ENCODE measurements at places on chromosomes 12 and 14.

GRCh38 chr12:10408842-10409241 lies 715 bp downstream of the KLRC4 start:
- DNase-seq = no peak

DNA sequence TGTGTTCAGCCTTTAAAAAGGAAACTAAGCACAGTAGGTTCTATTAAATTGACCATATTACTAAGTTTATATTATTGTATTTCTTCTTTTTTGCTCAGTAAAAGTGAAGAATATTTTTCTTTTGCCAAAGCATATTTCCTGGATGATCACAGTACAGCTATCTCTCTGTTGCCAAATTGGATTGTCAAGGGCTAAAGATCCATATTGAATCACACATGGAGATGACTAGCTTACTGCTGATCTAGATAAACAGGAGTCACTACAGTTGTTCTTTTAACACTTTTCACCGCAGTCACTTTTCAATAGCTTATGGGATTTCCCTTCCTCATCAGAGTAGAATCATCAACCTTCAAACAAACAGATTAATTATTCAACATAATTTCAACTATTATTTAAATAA lies 78.6 kb downstream of the LRRC9 start:
- no peak for DNase-seq

GRCh38 chr12:91507754-91508153 lies 325.1 kb upstream of the DCN start:
- DNase-seq = peak; percentile 20

DNA sequence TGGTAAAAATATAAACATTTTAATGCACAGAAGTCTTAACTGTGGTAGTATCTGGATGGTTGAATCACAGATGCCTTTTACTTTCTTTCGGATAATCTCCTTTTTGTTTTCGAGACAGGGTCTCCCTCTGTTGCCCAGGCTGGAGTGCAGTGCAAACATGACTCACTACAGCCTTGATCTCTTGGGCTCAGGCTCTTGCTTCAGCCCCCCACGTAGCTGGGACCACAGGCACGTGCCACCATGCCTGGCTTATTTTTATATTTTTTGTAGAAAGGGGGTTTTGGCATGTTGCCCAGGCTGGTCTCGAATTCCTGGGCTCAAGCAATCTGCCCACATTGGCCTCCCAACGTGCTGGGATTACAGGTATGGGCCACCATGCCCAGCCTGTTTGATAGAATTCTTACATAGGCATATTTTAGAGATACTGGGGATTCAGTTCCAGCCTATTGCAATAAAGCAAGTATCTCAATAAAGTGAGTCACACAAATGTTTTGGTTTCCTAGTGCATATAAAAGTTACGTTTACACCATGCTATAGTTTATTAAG lies 99.2 kb downstream of the SNAPC1 start:
- DNase-seq = no peak

GRCh38 chr14:75041613-75042012 lies 9.7 kb downstream of the MLH3 start:
- DNase-seq = no peak

GRCh38 chr14:25461780-25462179 lies 411.8 kb upstream of the STXBP6 start:
- no peak for DNase-seq

DNA sequence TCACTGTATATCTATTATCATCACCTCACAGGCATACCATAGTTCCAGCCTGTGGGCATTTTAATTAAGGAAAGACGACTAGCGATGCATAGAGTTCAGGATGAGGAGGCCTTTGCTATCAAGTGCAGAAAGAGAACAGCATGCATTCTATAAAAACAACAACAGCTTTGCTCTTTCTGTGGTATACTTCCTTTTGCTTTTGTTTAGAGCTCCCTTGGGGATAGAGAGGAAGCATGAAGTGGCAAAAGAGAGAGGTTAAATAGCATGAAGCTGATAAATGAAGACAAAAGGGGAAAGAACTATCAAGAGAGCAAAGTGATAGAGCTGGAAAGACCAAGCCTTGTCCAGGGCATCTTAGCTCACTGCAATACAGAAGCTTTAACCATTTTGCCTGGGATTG lies 23.5 kb downstream of the IFNG-AS1 start:
- DNase-seq = no peak

- no peak for DNase-seq
Observed at GRCh38 chr14:94163796-94164195, 10.3 kb upstream of the PPP4R4 start.

DNA sequence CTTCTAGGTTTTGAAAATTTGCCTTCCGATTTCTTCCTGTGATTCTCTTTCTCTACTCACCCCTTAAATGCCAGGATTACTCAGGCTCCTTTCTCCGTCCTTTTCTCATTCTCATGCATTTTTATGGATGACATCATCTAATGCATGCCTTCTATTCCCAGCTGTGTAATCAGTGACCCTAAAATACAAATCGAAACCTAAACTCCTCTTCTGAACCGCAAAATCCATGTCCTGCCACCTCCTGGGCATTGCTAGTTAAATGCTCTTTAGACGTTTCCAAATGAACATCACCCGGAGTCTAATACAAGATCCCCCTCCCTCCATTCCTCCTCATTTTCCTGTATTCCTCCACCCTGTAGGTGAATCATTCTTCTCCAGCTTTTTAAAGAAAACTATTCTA lies 1703.1 kb upstream of the FLRT2 start:
- peak; percentile 77 for DNase-seq

DNA sequence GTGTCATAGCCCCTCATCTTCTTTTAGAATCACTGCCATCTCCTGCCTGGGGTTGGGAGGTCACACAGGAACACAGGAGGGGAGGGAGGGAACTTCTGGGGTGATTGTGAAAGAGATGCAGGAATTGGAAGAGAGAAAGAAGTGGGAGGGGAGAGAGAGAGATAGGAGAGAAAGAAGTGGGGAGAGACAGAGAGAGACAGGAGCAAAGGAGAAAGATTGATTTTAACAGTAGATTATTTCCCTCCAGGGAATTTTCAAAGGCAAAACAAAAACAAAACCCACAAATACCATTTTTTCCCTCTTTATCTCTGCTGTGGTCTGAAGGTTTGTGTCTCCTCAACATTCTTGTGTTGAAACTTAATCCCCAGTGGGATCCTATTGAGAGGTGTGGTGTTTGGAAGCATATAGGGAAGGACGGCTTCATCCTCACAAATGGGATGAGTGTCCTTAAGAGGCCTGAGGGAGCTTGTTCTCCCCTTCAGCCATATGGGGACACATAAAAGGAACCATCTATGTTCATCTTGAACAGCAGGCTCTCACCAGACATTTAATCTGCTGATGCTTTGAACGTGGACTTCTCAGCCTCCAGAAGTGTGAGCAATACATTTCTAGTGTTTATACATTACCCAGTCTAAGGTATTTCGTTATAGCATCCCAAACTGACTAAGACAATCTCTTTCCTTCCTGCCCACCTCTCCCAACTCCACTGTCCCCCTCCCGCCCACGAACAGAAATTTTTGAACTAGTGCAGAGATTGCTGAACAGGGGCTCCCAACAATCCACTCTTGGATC lies 134.9 kb upstream of the MAX start:
- DNase-seq = peak; percentile 42

- DNase-seq = no peak
Observed at GRCh38 chr12:27602516-27602915, 78.5 kb downstream of the PPFIBP1 start.

DNA sequence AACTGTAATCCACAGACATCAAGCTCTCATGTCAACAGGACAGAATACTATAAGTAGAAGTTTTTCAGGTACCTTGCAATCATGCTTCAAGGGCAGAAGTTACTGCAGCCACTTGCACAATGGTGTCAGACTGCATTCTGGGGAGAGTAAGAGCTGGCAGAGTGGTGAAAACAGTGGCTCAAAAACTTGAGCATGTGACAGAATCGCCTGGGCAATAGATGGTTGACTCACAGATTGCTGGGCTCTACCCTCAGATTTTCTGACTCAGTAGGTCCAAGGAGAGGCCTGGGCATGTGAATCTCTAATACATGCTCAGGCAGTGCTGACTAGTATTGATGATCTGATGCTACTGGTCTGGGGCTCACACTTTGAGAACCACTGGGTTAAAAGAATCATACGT lies 187.8 kb downstream of the TBX5 start:
- DNase-seq = no peak

DNA sequence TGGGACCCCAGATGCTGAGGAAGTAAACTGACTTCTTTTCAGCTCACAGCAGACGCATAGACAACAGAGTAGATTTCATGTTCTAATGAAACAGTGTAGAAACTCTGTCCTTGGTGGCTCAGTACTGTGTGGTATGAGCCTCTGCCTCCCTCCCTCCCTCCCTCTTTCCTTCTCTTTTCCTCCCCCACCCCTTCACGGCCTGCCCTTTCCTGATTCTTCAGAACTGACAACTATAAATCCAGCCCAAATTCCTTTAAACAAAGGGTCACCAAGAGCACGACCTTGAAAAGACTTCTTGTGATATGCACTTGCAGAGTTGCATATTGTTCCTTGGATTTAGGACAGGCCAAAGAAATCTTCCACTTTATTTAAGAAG lies 164.0 kb downstream of the ETV6 start:
- no peak for DNase-seq

- DNase-seq = peak; percentile 93
Observed at GRCh38 chr12:127230843-127231260, 1036.1 kb upstream of the TMEM132C start.

- DNase-seq = no peak
Observed at GRCh38 chr14:97120611-97121031, 323.4 kb downstream of the VRK1 start.

DNA sequence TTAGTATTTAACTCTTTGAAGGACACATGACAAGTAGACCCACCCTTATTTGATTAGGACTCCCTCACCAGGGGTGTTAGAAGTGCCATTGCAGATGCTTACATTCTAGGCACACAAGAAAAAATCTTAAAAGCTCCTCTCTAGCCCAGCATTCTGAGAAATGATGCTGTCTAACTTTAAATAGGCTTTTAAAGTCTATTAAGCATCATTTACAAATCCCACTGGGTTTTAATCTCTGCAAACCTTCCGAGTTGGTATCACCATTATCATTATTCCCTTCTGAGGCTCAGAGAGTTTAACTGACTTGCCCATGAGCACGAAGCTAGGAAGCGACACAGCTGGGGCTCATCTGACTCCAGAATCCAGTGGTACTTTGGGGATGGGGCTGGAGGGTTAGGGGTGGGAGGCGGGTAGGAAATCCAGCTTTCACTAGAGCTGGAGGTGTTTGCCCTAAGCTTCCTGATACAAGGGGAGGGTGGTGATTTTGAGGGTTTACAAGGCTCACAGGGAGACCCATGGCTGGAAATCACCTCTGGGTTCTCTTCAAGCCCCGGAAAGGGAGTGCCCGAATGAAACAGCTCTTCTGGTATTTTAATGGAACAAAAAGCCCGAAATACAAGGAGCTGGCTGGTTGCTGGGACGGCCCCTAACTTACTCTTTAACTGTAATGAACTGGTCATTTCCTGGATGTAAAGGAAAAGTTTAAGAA lies 109.2 kb upstream of the FUT8 start:
- DNase-seq = peak; percentile 12

- DNase-seq = no peak
Observed at GRCh38 chr12:83739607-83740006, 1052.9 kb downstream of the TMTC2 start.

GRCh38 chr14:48575772-48576171 lies 900.4 kb upstream of the MDGA2 start:
- DNase-seq = no peak

DNA sequence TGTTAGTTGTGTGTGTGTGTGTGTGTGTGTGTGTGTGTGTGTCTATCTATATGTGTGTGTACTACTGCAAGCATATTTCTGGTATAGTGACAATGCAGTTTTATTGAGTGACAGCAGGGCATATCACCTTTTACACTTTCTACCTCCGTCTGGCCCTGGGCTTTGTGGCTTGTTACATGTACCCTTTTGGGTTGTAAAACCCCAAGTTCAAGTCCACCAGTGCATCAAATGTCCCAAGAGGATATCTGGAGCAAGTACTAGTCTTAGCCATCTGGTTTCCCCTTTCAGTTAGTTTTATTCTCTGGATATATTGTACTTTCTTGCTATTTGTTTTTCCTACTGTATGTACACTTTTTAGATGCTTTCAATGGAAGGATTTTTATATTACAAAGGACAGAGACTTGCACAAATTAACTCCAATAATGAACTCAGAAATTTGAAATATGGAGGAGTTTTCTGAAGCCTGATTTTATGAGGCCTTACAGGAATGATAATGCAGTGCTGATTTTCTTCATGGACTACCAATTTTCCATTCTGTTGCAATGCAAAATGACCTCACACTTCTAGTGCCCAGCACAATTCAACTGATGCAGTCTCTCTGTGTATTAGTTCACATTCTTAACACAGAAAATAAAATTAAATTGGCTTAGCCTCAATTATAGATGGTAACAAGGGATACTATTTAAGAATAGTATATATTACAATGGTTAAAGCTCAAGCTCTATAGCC lies 29.1 kb downstream of the SLC16A7 start:
- peak; percentile 17 for DNase-seq

DNA sequence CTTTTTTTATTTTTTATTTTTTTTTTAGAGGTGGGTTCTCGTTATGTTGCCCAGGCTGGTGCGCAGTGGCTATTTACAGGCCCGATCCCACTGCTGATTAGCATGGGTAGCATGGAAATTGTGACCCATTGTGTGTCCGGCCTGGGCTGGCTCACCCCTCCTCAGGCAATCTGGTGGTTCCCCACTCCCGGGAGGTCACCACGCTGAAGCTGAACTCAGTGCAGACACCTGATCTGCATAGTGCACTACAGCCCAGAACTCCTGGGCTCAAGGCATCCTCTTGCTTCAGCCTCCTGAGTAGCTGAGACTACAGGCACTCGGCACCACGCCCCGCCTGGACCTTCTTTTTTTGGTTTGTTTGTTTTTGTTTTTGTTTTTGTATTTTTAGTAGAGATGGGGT lies 5.5 kb upstream of the CD4 start:
- no peak for DNase-seq

- DNase-seq = peak; percentile 85
Observed at GRCh38 chr12:8078398-8078797, 3.7 kb upstream of the NECAP1 start.

GRCh38 chr12:113879658-113880057 lies 86.5 kb downstream of the RBM19 start:
- no peak for DNase-seq

DNA sequence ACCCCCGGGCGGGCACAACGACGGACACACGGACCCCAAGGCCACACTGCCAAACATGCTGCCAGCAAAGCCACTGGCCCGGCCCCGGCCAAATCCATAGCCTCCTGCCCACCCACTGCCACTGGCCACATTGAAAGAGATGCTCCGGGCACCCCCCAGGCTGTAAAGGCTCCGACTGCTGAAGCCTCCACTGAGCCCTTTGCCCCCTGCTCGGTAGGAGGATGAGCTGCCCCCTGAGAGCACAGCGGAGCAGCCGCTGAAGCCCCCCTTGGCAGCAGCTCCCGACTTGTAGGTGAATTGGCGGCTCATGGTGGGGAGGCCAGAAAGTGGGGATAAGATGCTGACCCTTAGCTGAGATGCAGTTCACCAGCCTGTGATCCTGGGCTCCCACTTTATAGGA lies at the start of gene KRT73:
KRT73 (minus strand) TSS at position 344 of the 400 bp plus-strand sequence; CDS start at position 309, 35 bp downstream.
- no peak for DNase-seq

DNA sequence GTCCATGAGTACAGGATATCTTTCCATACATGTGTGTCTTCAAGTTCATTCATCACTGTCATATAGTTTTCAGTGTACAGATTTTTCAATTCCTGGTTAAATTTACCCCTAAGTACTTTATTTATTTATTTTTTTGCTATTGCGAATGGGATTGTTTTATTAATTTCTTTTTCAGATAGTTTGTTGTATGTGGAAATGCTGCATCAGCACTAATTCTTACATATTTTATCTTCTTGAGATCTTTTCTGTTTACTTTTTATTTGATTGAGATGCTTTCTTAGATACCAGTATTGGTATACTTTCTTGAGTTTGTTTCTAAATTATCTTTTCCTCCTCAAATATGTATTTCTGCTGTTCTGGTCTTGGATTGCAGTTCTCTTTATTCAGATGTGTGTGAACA lies 148.9 kb downstream of the RGS6 start:
- DNase-seq = no peak
